ENCODE measurements at places on chromosomes 16 and 17. TPM values are rescaled to one million over a fixed set of nuclear protein-coding genes. Genes with fewer than 3 reads are reported as not detected.
A peak's percentile ranks its signal among the peaks of the same experiment; 100 is the strongest.

KRT27 gene
- total RNA-seq, result not detected

NFAT5 gene
- total RNA-seq, result 28.6 TPM

TNFRSF17 gene
- total RNA-seq, result 0.99 TPM

DNA sequence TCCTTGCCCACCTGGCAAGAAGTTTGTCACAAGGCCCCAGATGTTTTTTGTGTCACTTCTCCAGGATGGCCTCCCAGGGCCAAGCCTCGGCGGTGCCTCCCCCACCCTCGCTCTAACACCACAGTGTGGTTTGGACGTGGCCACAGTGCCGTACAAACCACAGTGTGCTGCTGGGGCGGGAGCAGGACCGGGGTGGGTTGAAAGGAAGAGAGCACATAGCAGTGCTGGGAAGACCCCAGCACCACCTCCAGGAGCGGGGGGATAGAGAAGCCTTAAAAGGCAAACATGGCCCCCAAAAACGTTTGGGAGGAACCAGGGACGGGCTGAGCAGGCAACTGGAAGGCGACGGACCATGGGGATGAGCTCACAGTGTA is 5.0 kb upstream of the BCL6B start:
- DNase-seq, result no peak

DNA sequence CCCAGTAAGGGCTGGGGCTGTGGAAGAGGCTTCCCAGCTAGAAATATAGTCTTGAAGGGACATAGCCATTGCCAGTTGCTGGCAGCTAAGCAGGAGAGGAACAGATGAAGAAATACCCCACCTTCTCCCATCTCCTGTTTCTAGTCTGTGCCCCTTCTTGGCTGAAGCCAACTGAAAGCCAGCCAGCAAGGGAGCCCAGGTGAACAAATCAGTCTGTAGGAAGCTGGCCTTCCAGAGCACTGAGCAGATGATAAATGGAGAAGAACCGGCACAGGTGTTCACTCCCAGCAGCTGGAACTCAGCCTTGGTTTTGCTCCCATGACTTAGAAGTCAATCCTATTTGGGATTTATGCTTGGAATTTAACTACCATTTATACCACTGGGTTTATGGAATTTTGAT is 69.2 kb upstream of the DHX40 start:
- DNase-seq, result no peak

GRCh38 chr16:73298562-73298961 is 250.6 kb upstream of the ZFHX3 start:
- no peak for DNase-seq

- DNase-seq, result no peak
Observed at GRCh38 chr17:58121925-58122324, 26.3 kb upstream of the OR4D1 start.

- DNase-seq, result no peak
Observed at GRCh38 chr16:53664724-53665345, 38.8 kb downstream of the RPGRIP1L start.

DNA sequence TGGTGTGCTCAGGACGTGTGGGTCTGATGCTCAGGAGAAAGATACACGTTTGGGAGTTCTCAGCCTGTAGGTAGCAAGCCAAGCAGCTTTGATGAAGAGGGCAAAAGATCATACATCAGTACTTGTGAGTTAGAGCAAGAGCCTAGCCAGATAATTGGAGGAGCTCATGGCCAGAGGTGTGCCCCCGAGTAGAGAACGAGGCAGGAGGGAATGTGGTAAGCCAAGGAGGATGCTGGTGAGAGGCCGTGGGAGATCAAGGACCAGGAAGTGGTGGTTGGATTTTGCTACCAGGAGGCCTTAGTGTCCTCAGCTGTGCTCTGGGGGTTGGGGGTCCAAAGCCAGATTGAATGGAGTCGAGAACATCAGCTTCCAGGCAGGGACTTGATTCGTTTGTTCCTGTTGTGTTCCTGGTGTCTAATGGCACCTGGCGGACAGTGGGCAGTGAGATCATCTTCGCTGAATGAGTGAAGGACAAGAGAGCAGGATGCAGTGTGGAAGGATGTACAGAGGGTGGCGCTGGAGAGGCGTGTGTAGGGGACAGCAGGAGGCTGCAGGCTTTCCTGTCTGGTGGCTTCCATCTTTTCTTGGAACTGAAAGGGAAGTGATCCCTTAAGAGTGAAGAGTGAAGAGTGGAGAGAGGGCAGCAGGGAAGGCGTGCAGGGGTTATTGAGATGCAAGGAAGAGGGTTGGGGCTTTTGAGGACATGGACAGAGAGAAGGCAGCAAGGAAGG is 11.6 kb downstream of the FBXL19 start:
- no peak for DNase-seq

DNA sequence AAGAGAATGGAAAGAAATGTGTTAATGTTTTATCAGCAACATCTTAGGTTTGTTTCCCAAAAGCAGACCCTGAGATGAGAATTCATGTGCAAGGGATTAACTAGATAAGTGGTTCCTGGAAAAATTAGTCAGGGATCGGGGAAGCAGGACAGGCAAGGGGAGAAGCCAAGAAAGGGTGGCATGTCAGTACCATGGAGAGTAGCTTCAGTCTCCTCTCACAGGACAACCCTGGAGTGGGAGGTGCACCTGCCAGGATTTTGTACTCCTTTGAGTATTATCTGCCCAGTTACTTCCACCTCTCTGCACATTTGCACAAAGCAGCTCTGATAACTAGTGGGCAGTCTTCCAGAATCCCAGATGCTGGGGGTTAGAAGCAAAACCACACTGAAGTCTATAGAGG is 117.0 kb downstream of the RGS9 start:
- DNase-seq, result no peak

DNA sequence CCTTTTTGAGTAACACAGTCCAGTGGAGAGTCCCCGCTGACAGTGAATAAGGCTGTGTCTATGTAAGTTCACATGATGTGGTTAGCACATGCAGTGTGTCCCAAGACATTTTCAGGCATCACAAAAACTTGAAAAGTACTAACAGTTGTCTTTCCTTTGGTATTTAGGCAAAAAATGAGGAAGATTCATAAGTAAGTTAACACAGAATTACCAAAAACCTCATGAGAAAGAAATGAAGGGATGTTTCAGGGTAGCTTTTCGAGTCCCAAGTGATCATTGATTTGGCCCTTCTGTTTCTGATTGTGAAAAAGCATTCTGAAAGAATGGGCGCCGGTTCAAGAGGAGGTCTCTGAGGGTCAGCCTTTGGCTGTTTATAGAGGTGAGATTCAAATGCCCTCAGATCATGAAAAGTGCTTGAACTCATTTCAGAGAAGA is 529 bp upstream of the ASPA start:
- no peak for DNase-seq

DNA sequence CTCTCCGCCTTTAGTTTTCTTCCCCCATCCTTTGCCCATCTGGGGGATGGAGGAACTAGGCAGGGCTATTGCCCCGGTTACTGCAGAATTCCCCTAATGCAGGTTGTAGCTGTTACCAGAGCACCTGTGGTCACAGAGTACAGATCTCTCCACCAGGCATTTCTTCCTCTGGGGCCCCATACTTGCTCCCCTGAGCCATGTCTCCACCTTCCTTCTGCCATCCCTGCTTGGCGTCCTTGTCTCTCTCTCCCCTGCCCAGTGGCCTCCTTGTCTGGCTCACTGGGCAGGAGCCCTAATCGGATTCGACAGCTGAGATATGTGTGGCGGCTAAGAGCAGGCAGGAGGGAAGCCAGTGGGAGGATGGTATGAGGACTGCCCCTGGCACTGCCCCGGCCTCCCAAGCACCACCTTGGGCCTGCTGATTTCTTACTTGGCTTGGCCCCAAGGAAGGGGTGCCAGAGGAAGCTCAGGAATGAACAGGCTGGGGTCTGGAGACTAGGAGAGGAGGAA is 2.0 kb downstream of the RARA start:
- DNase-seq, result peak; percentile 77

GRCh38 chr17:6910987-6911603 is 79.6 kb upstream of the TEKT1 start:
- no peak for DNase-seq

DNA sequence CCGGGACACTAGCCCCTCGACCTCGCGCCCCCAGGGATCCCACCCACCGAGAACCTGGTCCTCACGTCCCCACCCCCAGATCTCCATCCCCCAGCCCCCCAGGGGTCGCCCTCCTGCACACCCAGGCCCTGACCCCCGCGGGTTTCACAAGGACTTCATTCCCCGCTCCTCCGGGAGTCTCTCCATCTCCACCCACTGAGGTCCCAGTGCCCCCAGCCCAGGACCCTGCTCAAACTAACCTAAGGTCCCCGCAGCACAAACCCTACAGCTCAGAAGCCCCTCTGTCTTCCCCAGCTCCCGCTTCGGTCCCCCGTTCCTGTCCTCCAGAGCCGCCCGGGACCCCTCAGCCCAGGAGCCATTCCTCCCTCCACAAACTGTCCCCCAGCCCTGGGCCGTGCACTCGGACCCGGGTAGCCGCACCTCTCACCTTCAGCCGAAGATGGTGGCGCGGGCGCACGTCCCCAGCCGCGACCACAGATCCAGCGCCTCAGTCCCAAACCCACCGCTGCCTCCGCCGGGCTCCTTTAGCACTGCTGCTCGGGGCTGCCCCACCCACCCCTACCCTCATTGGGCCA is at the start of gene MYH10:
Gene MYH10, minus strand, starts transcription at position 499 of the 575 bp plus-strand sequence. CDS start 7,479 bp downstream, outside the sequence.
- DNase-seq, result no peak

DNA sequence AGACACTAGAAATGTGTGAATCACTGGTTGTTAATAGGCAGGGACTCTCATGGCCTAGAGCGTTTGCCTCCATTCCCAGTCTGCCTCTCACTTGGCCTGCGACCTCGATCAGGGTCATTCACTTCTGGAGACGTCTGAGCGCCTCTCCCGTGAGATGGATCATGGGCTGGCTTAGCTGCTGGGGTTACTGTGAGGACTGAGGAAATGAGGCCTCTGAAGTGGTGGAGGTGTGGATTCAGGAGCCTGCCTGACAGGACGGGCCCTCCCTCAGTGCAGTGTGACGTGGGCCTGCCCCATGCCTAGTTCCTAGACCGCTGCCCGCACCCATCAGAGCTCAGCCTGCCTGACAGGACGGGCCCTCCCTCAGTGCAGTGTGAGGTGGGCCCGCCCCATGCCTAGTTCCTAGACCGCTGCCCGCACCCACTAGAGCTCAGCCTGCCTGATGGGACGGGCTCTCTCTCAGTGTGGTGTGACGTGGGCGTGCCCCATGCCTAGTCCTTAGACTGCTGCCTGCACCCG is 61.9 kb downstream of the BANP start:
- DNase-seq, result no peak

- peak; percentile 76 for DNase-seq
Observed at GRCh38 chr16:27326738-27327585, 13.2 kb downstream of the IL4R start.

GRCh38 chr17:78223765-78224164 is 7.7 kb upstream of the TMEM235 start:
- no peak for DNase-seq

DNA sequence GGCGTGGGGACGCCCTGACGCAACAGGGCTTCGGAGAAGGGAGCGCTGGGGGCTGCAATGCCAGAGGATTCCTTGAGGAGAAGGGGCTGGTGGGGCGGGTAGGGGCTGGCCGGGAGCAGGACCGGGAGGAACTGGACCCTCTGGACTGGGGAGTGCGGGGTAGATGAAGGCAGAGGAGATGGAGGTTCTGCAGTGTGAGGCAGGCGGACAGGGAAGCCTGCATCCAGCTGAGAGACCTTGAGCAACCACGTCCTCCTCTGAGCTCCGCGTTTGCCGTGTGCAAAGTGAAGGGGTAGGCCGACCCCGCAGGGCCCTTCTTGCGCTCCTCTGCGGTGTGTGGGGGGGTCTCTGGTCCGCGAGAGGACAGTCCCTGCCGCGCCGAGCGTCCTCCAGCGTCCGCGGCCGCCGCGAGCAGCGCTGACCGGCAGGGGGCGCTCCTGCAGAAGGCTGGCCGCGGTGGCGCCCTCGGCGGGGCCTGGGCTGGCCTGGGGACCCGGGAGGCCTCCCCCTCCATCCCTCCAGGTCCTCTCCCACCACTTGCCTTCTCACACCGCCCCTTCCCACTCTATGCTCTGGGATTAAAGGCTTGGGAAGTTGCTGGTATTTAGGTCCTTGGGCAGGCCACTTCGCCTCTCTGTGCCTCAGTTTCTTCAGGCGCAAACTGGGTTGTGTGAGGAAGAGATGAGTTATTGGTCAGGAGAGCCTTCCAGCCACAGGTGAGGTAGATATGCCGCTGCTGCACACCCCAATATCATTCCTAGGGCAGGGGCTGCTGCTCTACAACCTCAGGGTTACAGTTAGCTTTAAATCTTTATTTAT is 9.6 kb upstream of the WNT9B start:
- no peak for DNase-seq

DNA sequence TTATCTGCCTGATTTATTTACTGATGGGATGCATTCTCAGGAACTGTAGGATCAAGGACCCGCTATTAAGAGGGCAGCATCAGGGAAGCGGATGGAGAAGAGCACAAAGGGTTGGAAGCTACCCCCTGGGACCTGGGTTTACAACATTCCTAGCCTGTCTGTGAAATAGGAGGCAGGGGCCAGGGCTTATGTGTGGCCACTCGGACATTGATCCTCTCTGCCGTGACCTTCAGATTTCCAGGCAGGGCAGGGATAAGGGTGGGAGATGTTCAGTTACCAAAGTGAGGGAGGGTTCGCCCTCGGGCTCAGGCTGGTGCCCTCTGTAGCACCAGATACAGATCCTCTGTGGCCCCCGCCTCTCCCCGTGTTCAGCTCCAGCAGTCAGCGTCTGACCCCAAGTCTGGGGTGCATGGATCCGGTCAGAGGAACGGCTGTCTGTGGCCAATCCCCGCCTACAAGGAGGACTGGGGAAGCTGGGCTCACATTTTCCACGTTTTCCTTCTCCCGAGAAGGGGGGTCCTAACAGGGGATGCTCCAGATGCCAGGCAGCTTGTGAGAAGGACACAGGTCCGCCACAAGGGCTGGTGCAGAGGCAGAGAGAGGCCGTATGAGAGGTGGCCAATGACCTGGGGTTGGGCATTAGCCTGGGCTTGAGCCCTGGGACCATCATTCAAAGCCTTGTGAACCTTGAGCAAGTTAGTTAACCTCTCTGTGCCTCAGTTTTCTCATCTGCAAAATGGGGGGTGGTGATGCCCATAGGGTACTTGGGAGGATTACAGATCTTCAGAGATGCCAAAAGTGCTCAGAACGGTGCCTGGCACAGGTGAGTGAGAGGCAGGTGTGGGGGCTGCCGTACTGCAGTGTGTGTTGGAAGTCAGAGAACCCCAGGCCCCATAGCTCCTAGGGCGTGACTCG is 48.3 kb downstream of the ATP2C2 start:
- no peak for DNase-seq

DNA sequence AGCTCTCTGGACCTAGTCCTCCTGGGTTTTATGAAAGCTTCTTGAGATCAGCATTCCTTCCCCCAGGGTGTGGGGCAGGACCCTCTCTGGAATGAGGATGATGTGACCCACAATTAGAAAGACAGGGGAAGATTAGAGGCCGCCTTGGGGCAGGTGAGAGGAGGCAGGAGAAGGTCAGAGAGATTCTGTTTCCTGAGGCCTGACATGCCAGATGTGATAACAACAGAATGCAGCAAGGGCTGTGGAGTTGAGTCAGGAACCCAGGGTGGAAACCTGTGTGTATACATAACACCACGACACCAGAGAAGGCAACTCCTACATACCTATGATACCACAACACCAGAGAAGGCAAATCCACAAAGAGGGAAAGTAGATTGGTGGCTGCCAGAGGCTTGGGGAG is 5.4 kb upstream of the SLC5A10 start:
- DNase-seq, result no peak

DNA sequence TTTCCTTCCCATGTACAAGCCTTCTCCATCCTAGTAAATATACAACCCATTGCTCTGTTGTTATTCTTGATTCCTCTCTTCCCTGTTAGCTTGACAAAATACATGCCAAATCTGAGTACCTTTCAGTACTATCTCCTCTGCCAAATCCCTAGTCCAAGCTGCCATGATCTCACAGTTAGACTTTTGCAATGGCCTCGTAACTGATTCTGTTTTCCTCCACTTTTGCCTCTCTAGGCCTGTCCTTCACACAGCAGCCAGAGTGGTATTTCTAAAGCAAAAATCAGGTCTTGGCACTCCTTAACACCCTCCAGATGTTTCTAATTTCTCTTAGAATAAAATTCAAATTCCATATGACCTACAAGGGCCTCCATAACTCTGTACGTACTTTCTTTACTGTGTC is 153.0 kb upstream of the RBL2 start:
- no peak for DNase-seq

Measured in heart left ventricle (tissue), 16 donors.